ENCODE measurements at places on chromosomes 11 and 22.

DNA sequence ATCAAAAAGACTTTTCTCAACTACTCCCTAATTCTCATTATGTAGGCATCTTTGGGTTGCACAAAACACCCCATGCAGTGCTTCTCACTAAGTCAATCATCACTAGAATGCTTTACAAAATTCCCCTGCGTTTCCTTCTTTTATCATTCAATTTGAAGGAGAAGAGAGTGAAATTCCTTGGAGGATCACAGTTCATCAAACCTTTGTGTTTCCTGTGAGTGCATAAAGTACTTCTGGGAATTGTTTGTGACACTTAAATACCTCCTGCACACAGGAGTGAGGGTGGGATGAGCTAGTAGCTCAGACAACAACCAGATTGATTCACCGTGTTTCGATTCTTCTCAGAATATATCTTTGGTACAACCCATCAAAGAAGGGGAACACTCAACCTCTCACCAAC lies 3.7 kb upstream of the OR5AR1 start:
- DNase-seq = no peak

DNA sequence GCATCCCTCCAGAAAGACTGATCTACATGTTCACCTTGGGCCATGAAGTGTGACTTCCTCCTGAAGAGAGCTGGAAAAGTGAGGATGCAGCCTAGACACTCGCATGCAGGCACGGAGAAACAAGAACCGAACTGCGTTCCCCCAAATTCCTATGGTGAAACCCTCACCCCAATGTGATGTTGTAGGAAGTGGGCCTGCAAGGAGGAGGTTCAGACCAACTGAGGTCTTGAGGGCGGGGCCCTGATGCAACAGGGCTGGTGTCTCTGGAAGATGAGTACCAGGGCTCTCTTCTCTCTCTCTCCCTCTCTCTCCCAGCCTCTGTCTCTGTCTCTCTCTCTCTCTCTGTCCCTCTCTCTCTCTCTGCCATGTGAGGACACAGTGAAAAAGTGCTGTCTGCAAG lies 501.1 kb downstream of the BRD1 start:
- no peak for DNase-seq

GRCh38 chr22:39471381-39472141 lies 14.7 kb downstream of the MGAT3 start:
- no peak for DNase-seq

- DNase-seq = no peak
These were observed 56.5 kb downstream of the PDHX start for GRCh38 chr11:34972892-34973291.

All from activated T-helper 1 cell treated with Interleukin-2 at 50 U/mL for 16 hours (primary cell).